Breast epithelium (tissue), 4 donors: ENCODE measurements at places on chromosomes 1 and 21.

DNA sequence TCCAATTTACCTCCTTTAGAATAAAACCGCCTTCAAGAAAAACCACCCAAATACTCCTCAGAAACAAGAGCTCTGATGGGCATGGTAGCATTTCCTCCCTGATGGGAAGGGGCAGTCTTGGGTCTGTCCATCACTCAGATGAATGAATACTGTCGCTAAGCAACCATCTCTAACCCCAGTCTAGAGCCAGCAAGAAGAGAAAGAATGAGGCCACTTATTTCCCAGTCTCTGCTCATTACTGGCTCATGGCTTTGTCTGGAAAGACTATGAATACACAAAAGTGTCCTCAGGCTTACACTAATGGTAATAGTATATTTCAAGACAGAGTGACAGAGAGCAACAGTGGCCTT is 51.0 kb upstream of the F3 start:
- DNase-seq: no peak

DNA sequence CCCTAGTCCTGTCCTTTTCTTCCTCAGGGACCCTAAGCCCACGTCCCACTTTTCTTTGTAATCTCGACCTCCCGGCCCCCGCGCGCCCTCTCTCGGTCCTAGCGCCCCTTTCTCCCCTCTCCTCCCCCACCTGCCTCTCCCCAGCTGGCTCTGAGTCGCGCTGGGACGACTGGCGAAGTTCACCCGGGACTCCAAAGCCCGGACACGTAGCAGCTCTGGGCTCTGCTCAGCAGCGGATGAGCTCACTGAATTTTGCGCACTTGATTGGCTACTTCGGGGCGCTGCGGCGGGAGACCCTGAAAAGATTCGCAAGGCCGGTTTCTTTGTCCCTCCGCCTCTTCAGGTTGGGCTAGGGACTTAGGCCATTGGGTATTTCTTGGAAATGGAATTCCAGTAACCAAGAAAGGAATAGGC is 16.3 kb upstream of the ACKR1 start:
- no peak for DNase-seq

- DNase-seq: peak; percentile 3
Observed at GRCh38 chr1:30596470-30596869, 126.9 kb downstream of the MATN1 start.

DNA sequence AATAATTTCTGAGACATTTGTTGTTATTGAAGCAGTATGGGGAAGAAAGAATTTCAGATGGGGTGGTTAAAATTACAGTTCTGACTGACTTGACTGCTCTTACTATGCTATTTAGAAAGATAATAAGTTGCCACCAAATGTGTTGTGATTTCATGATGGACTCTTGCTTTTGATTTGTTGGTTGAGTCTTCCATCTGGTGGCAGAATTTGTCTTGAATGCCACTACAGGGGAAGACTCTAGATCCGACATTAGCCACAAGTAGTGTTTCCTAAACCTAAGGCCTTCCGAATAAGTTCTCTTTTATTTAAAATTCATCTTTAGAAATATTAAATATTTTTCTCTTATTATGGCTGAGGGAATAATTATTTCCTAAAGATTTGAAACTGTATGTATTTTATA is 190.9 kb upstream of the ADGRL4 start:
- no peak for DNase-seq

DNA sequence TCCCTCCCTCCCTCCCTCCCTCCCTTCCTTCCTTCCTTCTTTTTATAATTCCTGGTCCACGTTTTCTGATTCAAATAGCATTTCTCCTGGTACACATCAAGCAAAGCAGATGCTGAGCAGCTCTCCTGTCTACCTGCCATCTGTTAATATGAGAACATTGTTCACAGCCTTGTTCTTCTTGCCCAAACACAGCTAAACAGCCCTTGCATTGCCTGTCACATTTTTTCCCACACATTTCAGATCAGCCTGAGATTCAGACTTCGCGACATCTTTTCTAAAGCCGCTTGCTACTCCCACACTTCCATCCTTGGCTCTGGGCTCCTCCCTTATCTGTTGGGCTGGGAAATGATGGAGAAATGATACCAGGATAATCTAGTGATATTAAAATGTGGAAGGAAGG is 200.5 kb downstream of the PCP4 start:
- no peak for DNase-seq

- no peak for DNase-seq
Observed at GRCh38 chr1:174258148-174258550, 98.8 kb downstream of the RABGAP1L start.

- DNase-seq: no peak
Observed at GRCh38 chr1:54701066-54701465, 14.6 kb upstream of the TTC4 start.

DNA sequence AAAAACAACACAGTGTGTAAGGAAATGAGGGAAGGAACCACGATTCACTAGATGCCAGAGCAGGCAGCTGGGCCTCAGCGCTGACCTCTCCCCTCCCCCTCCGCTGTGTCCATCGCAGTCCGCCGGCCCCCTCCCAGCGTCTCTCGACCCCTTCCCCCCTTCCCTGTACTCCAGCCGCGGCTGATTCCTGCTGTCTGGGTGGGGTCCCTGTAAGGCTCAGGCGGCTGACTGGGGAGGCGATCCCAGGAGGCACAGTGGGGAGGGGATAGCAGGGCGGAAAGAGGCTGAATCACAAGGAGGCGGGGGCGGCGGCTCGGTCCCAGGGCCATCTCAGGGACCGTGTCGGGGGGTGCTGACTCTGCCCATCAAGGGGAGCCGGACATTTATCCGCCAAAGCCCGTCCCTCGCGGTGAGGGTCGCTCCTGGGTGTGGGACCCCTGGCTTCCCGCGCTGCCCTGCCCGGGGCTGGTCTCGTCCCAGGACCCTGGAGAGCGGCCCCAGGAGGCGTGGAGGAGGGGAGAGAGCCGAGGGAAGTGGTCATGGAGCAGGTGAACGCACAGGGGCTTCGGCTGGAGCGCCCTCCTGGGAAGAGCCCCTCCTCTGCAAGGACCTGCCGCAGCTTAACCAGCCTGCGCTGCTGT is 241.9 kb downstream of the PTPRU start:
- DNase-seq: no peak

GRCh38 chr1:170445096-170445495 is 86.9 kb upstream of the GORAB start:
- no peak for DNase-seq

GRCh38 chr1:10835822-10836421 is 39.5 kb upstream of the CASZ1 start:
- no peak for DNase-seq

- no peak for DNase-seq
Observed at GRCh38 chr21:17532292-17532691, 19.4 kb downstream of the CXADR start.

GRCh38 chr1:194289569-194290266 is 1103.3 kb upstream of the B3GALT2 start:
- no peak for DNase-seq

GRCh38 chr1:13597166-13597565 is 13.5 kb downstream of the PDPN start:
- no peak for DNase-seq

- DNase-seq: no peak
Observed at GRCh38 chr1:221159608-221160007, 280.4 kb downstream of the HLX start.

DNA sequence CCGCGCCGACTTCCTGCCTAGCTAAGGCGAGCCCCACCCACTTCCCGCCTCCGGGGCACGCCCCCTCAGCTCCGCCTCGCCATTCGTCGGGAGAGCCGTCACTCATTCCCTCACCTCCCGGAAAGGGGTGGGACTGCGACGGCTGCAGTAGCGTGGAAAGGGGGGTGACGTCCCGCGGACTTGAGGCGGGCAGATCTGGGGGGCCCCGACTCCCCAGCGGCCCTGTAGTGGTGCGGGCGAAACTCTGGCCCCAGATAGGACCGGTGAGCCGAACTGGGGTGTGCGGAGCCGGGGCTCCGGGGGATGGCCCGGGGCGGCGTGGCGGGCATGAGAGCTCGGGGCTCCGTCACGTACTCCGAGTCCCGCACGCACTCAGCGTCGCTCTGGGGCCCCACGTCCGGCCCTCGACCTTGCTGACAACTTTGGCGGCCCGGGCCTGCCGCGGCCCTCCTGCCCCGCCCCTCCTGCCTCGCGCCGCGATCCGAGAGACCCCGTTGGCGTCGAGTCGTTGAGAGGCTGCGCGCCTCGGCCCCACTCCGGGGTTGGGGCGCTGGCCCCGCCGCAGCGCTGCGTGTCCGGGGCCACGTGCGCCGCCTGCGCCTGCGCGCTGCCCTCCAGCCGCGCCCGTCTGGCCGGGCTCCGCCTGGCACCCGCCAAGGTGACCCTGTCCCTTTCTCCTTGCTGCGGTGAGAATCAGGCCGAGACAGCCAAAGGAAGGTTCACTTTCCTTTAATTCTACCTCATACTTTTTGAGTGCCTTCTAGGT is 395 bp upstream of the ENO1 start:
- DNase-seq: peak; percentile 99

GRCh38 chr1:53643881-53644390 is 95.0 kb downstream of the GLIS1 start:
- peak; percentile 7 for DNase-seq

DNA sequence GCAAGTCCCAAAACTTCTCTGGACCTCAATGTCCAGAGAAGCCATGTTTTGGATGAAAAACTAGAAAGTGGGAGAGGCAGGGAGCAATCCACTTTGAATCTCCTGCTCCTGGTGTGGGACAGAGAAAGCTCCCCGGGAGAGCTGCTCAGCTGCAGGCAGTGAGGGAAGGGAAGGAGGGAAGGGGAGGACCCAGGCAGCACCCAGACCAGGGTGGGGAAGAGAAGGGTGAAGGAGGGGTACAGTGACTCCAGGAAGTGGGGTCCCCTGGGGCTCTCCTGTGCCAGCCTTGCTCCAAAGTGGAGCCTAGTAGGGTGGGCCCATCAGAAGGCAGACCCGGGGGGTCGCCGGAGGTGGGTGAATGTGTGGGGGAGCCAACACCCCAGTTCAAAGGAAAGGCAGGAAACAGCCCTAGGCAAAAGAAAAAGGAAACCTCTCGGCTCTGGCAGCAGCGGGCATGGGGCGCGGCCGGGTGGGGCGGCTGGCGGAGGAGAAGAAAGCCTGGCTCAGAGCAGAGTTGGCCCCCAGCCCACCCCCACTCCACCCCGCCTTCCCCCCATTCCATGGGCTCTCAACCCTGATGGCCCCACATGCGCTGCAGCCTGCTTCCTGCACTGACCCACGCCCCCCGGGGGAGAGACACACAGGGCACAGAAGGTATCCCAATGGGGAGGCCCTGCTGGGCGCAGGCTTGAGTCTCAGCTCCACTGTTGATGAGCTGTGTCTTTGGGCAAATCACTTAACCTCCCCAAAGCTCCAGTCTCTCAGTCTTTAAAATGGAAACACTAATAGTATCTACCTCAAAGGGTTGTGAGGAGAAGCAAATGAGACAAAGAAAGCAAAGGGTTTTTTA is 5.7 kb downstream of the LGR6 start:
- DNase-seq: peak; percentile 40

GRCh38 chr1:89990976-89991831 is 3.7 kb upstream of the ZNF326 start:
- no peak for DNase-seq

DNA sequence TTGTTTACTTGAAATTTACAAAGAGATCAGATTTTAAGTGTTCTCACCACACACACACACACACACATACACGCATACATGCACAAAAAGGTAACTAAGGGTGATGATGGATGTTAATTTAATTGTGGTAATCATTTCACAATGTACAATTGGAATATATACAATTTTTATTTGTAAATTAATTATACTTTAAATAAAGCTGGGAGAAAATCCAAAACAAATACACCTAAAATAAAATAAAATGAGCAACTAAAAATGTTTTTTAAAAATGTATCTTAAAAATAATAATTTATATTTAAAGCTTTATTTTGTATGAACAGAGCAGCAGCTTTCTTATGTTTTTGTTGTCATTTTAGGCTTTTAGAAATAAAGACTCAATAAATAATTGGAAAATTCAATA is 8.2 kb upstream of the INSL5 start:
- DNase-seq: no peak

DNA sequence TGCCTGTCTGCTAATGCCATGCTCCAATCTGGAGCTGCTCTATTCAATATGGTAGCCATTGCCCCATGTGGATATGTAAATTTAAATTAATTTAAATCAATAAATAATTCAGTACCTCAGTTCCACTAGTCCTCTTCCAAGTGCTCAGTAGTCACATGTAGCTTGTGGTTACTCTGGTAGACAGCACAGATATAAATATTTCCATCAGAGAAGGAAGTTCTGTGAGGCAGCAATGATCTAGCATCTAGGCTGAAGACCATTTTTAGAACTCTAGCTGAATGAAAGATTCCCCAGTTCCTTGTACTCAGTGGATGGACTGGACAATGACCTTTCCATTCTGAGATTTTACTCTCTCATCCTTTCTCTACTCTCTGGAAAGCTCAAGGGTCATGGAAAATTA is 25.8 kb upstream of the CAPZB start:
- DNase-seq: no peak

DNA sequence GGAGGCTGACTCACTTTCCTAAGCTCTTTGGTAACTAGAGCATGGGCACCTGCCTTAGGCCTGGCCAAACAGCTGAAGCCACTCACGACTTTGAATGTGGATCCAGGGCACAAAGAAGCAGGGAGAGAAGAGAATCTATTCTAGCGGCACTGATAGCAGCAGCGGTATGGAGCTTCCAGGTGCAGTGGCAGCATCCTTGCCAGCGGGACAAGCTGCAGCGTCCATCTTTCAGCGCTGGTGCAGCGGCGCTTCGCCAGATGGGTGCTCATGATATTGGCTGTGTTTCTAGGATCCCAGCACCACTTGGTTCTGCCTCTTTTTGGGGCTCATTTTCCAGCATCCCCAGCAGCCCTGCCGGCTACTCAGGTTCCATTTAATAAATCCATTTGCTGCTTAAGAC is 184.2 kb downstream of the SLC44A5 start:
- DNase-seq: no peak

GRCh38 chr1:7313826-7314225 is 457.3 kb upstream of the VAMP3 start:
- DNase-seq: no peak

- peak; percentile 66 for DNase-seq
Observed at GRCh38 chr1:247111700-247112478, 7.7 kb upstream of the ZNF669 start.

GRCh38 chr1:222140206-222140605 is 398.3 kb upstream of the DUSP10 start:
- DNase-seq: no peak

- no peak for DNase-seq
Observed at GRCh38 chr1:247064304-247064703, 14.3 kb downstream of the ZNF670 start.

DNA sequence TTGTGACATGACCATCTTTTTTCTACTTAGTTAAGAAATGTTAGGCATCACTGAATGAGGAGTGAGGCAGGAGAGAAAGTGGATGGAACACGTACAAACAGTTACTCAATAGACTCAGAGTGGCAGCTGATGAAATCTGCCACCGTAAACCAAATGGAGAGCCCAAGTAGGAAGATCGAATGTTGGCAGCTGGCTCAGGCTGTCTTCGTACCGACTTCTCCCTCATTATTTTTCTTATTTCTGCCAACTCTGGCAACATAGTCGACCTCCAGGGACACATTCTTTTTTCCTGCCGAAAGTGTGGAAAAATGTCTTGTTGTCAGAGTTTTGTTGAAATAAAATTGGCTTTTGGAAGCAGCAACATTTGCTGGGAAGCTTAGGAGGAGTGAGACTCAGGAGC is 143.3 kb downstream of the GREM2 start:
- DNase-seq: no peak
